Tibial nerve (tissue), 4 donors: ENCODE measurements at places on chromosomes 6 and 20. TPM values are rescaled to one million over a fixed set of nuclear protein-coding genes. Genes with fewer than 3 reads are reported as not detected.

The SMPDL3A gene
- 9.8 TPM for total RNA-seq

The GSTA3 gene
- total RNA-seq, result not detected

The C6orf118 gene
- not detected for total RNA-seq

The NUDT3 gene
- 58.2 TPM for total RNA-seq

The PLCB4 gene
- 35.7 TPM for total RNA-seq
